Caco-2 (cell line): ENCODE measurements at places on chromosomes 6 and 20. TPM values are rescaled to one million over a fixed set of nuclear protein-coding genes. Genes with fewer than 3 reads are reported as not detected.

The OPRL1 gene
- total RNA-seq, result 0.51 and 0.59 TPM in 2 replicates

- DNase-seq, result no peak
Measured at GRCh38 chr6:34834789-34835518, 43.1 kb downstream of the BLTP3A start.

DNA sequence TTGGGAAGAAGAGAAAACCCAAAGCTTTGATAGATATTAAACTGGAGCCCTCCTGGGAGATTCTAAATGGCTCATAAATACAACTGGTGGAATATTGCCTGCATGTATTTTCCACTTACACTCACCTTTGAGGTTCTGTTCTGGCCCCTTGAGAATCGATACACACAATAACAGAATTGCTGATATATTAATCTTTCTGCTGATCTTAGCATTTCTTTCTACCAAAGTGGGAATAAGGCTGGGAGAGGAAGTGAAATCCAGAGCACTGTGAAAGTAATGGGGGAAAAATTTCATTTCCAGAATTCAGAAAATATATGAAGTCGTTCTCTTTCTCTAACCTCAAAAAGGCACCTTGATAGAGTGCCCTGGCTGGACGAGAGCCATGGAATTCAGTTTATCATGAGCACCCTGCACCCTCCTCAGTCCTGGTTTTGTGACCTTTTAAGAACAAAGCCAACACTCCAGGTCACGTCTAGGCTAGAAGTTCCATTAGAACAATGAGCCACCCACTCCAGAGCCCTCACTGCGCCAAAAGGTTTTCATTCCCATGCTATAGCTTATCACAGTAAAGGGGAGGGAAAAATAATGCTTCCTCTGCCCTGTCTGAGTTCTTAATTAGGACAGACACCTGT, 244.5 kb downstream of the CD83 start:
- DNase-seq, result no peak

DNA sequence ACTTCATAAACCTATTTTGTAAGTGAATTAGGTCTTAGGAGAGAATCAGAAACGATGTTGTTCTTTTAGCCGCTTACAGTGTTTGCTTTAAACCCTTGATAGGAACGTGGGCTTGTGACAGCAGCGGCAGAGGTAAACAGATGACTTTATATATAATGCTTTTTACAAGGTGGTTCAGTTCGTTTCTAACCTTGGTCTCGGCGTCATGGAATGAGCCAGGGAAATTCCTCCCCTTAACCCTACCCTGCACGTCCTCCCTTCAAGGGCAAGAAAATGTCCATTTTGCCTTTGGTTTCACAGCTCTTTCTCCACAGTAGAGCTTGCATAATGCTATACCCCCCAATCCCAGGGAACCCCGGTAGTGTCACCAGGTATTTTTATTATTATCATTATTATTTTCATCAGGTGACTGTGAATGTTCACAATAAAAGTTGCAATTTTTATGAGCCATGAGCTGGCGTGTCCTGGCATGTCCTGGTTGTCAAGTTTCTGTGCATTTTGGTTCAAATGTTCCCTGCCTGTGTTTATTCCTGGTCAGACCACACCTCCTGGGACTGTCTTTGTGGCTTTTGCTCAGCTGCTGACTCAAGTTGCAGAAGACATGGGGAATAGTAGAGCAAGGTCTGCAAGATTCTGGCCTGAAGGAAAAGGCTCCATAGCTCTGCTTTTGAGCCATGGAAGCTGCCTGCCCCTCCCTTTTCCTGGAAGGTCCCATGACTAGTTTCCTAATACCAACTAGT, 112.8 kb upstream of the BMP2 start:
- DNase-seq, result no peak

- DNase-seq, result no peak
Measured at GRCh38 chr6:46174904-46175303, 4.1 kb upstream of the ENPP5 start.
